ENCODE measurements at places on chromosomes 5 and 9. TPM values are rescaled to one million over a fixed set of nuclear protein-coding genes. Genes with fewer than 3 reads are reported as not detected.

- no peak for DNase-seq
Observed at GRCh38 chr5:54148858-54149257, 161.5 kb downstream of the ARL15 start.

GRCh38 chr5:10199692-10200091 is 50.0 kb downstream of the ATPSCKMT start:
- DNase-seq: no peak

GRCh38 chr5:135831439-135831838 is 3.0 kb upstream of the SLC25A48 start:
- no peak for DNase-seq

DNA sequence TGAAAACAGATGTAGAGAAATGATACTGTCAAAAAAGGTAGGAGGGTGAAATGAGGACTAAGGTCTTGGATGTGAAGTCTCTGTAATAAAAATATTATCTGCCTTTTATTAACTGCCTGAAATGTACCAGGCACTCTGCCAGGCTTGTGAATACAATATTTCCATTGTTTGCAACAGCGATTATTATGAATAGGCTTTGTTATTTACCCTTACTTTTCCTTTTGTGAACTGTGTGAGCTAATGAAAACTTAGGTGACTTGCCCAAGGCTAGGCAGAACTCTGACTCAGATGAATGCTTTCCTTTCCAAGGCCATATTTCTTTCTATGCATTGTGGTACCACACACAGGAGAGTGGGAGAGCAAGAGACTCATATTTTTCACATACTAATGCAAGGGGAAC is 204.1 kb downstream of the CDH12 start:
- DNase-seq: no peak

- DNase-seq: no peak
Observed at GRCh38 chr5:119678351-119679028, 49.1 kb downstream of the FAM170A start.

GRCh38 chr5:119426057-119426456 is 26.2 kb upstream of the HSD17B4 start:
- DNase-seq: no peak

The LVRN gene
- 15.9 TPM for total RNA-seq

DNA sequence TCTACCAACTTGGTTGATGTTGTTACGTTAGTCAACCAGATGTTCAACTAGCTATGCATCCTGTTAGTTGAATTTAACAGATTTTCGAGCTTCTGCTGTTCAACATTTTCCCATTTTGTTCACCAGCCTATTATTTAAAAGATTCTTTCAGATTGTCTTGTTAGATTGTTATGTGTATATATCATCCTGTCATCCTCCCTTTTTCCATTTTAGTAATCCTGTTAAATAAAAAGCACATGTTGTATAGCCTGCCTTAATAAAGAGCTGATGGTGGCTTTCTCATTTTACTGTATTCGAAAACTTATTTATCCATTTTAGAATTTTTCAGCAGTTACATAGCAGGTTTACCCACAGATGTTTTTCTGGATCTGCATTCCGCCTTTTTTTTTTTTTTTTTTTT is 4.3 kb downstream of the TMEFF1 start:
- DNase-seq: no peak

- DNase-seq: no peak
Observed at GRCh38 chr5:16461782-16462181, 3.8 kb downstream of the ZNF622 start.

The MPDZ gene
- 46.0 TPM for total RNA-seq

All from mesenteric fat pad (tissue), 1 donor.